Activated naive CD8-positive, alpha-beta T cell treated with anti-CD3 and anti-CD28 coated beads, Interleukin-2, amount 10 ng/mL, durations not matched to agents 7 days and 5 days (primary cell): ENCODE measurements at places on chromosomes 1 and 21. TPM values are rescaled to one million over a fixed set of nuclear protein-coding genes. Genes with fewer than 3 reads are reported as not detected.

- DNase-seq, result peak; percentile 44
These were observed 20.3 kb upstream of the C2CD2 start for GRCh38 chr21:41973861-41974751.

GRCh38 chr1:204443871-204444581, 32.4 kb upstream of the PPP1R15B start:
- no peak for DNase-seq

DNA sequence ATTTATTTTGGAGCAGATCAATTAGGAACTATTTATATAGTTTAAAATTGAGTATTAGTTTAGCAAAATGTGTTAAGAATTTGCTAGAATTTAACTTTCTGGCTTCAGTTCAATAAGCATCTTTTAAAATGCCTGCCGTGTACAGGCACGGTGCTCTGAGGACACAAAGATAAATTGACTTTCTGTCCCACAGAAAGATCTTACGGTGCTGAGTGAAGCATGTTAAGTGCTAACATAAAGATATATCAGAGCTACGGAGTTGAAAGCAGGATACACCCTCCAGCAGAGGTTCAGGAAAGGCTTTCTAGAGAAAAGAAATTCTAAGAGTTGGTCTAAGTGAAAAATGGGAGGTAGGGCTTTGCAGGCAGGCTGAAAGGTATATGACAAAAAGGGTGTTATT, 305.4 kb downstream of the GRIK1 start:
- DNase-seq, result no peak

Gene FCRL6
- total RNA-seq, result 7.3 TPM

Gene MX2
- 106 TPM for total RNA-seq

- DNase-seq, result no peak
These were observed 124.2 kb upstream of the LMO4 start for GRCh38 chr1:87204441-87204840.

DNA sequence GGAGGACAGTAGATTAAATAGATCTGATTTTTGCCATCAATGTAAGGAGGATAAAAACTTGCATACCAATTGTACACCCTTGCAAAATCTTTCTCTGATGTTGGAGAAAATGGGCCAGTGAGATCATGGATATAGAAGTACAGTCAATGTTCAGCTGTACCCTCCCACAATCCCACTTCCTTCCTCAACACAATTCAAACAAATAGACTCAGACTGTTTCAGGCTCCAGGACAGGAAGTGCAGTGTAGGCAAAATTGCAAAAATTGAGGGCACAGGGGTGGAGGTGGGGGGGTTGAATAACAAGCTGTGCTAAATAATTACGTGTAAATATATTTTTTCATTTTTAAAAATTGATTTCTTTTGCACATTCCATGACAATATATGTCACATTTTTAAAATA, 3.9 kb upstream of the IFI44 start:
- DNase-seq, result no peak

DNA sequence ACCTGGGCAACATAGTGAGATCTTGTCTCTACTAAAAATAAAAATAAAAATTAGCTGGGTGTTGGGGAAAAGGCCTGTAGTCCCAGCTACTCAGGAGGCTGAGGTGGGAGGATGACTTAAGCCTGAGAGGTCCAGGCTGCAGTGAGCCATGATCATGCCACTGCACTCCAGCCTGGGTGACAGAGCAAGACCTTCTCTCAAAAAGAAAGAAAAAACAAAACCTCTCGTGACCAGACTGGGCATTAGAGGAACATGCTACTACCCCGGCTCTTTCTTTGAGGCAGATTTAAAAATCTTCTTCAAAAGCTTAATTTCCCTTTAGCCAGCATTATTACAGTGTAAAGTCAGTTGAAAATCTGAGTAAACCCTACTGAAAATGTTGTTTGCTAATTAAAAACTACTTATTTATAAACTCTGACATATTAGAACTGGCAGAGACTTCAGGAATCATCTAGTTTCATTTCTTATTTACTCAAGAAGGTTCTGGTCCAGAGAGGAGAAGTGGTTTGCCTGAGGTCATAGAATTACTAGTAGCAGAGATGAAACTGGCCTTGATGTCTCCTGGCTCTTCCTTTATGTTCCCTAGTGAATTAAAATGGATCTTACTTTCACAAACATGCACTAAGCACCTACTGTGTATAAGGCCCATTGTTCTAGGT, 11.6 kb upstream of the ELAVL4 start:
- DNase-seq, result no peak
